Activated CD4-positive, alpha-beta T cell treated with anti-CD3 and anti-CD28 coated beads for 1 hour (primary cell): ENCODE measurements at places on chromosomes 6 and 20.

- DNase-seq = no peak
Observed at GRCh38 chr6:28929887-28930620, 6.3 kb upstream of the TRIM27 start.

GRCh38 chr6:118746825-118747174 is 95.4 kb upstream of the CEP85L start:
- DNase-seq = no peak

- no peak for DNase-seq
Observed at GRCh38 chr6:170139531-170139930, 151.3 kb downstream of the DLL1 start.

GRCh38 chr20:56875052-56875659 is 246.1 kb downstream of the TFAP2C start:
- DNase-seq = no peak

GRCh38 chr6:5333658-5334057 is 72.3 kb downstream of the FARS2 start:
- no peak for DNase-seq

GRCh38 chr6:5713519-5713918 is 293.2 kb downstream of the NRN1 start:
- no peak for DNase-seq

DNA sequence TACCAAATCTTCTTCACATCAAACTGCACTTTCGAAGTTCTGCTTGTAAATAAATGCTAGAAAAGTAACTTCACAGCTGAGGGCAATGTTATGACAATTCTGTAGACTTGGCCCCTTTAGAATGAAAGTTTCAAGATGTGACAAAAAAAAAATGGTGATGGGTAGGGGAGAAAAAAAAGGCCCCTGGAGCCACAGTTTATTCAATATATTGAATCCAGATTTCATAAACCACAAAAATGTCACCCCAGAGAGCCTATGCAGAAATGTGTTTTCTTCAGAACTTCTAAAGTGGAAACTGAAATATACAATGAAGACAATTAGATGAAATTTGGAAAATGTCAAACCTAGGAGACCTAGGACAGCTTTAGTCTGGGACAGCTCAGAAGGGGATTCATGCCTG is 143.1 kb downstream of the EDN3 start:
- DNase-seq = no peak

DNA sequence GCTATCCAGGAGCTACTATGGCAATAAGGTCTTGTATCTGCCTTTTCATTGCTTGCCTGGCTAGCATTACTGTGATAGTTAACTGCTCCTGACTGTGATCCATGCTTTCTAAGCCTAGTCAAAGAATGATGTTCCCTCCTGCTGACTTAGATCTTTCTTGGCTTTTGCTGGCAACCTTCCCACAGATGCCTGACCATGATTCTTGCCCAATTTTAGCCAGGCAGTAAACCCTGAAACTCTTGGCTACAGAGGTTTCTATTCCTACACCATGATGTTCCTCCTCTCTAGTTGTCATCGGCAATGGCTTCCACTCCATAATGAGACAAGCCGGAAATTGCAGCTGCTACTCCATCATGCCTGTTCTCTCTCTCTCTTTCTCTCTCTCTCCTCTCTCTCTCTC is 238.1 kb downstream of the HAO1 start:
- DNase-seq = no peak

- DNase-seq = no peak
Observed at GRCh38 chr6:166556863-166557322, 29.6 kb downstream of the RAMACL start.

GRCh38 chr6:129981598-129981997 is 36.8 kb upstream of the L3MBTL3 start:
- no peak for DNase-seq

DNA sequence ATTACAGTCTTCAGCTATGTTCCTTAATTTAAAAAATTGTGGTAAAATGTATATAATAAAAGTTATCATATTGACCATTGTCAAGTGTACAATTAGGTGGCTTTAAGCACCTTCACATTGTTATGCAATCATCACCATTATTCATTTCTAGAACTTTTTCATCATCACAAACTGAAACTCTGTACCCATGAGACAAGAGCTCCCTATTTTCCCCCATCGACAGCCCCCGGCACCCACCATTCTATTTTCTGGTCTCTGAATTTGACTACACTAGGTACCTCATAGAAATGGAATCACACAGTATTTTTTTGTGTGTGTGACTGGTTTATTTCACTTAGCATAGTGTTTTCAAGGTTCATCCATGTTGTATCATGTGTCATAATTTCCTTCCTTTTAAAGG is 39.7 kb upstream of the FYN start:
- no peak for DNase-seq

GRCh38 chr20:25292176-25292891 is 44.4 kb downstream of the PYGB start:
- no peak for DNase-seq

GRCh38 chr20:44830523-44830922 is 20.2 kb upstream of the RIMS4 start:
- no peak for DNase-seq

DNA sequence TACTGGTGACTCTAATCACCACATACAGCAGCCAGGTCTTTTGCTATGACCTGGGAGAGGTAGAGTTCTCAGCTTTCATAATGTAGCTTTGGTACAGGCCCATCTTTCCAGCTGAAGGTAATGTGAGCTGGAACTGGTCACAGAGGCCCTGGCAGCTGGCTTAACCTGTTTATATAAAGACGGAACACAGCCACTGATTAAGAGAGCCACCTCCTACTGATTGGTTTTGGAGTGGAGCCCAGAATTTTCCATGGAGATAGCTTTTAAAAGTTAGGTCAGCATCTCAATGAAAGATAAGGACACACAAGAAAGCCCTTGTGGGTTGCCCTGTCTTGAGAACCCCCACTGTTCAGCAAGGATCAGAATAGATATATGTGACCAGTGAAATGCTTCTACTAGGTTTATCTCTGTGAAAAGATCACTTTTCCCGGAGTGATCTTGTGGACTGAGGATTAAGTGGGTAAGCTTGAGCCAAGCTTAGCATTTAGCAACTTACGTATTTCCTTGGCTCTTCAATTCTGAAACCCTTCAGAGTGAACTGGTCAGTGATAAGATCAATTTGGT is 213.7 kb upstream of the CITED2 start:
- no peak for DNase-seq
